ENCODE measurements at places on chromosomes 16 and 17. TPM values are rescaled to one million over a fixed set of nuclear protein-coding genes. Genes with fewer than 3 reads are reported as not detected.
A peak's percentile ranks its signal among the peaks of the same experiment; 100 is the strongest.

The STAC2 gene
- total RNA-seq = not detected

- no peak for DNase-seq
Observed at GRCh38 chr16:64242492-64242891, 879.4 kb downstream of the CDH11 start.

DNA sequence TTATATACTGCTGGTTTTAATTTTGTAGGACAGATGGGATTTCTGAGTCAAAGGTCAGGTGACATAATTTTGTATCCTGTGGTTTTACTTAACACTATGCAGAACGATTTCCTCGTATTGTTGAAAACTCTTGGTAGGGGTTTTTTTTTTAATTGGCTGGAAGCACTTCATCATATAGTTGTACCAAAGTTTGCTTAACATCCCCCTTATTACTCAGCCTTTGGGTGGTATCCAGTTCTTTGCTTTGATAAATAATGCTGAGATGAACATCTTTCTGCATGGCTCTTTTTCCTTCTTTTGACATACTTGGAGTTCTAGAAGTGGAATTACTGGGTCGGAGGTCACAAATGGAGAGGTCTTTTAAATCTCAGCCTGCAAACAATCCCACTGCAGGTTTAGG is 419.1 kb downstream of the MAF start:
- no peak for DNase-seq

GRCh38 chr16:31344712-31345111 is 10.3 kb upstream of the ITGAX start:
- DNase-seq = no peak

GRCh38 chr17:74089869-74090464 is 113.5 kb upstream of the RPL38 start:
- peak; percentile 6 for DNase-seq

DNA sequence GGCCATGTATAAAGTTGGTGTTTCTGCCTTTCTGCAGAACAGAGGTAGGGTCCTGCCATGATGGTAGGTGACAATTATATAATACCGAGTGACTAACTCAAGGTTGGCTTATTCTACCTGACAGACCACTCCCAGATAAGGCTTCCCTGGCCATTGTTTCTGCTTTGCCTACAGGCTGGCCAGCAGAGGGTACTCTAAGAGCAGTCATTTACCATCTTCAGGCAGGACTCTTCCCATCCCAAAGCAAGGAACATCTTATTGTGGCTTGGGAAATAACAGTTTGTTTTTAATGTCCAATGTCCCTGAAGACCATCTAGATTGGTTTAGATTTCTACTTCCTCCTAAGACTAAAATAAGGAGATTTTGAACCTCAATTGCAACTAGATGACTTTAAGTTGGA is 74.1 kb downstream of the SNX11 start:
- DNase-seq = no peak

DNA sequence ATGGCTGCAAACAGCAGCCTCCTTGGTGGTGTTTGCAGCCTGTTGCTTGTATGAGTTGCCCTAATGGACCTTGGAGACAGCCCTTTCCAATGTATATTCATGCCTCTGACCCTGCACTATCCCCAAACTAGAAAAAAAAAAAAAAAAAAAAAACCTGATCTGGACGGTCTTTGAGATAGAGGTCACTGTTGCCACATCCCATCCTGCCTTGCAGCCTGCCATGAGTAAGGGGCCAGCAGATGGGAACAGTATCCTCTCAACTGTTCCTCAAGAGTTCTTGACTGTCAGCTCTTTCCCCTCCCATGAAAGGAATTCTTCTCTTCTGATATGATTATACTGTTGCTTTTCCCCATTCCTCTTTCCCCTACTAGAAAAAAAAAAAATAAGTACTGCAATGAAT is 152.4 kb downstream of the SSH2 start:
- DNase-seq = no peak

DNA sequence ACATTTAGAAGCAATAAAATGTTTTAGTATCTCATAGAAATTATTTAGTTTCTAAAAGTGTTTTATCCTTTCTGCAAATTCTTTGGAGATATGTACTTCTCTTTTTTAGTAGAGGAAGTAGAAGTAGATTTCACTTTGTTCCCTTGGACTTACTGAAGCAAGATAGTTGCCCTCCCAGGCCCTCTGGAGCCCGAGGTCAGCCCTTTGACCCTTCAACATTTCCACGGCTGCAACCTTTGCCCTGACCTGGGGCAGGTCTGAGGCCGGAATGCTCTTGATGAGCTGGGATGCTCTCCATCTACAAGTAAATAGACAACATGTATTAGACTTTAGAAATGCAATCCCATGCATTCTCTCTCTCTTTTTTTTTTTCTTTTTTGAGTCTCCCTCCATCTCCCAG is 167.5 kb downstream of the CDK5R1 start:
- DNase-seq = no peak

GRCh38 chr17:68501074-68501473 is 11.2 kb upstream of the PRKAR1A start:
- no peak for DNase-seq

DNA sequence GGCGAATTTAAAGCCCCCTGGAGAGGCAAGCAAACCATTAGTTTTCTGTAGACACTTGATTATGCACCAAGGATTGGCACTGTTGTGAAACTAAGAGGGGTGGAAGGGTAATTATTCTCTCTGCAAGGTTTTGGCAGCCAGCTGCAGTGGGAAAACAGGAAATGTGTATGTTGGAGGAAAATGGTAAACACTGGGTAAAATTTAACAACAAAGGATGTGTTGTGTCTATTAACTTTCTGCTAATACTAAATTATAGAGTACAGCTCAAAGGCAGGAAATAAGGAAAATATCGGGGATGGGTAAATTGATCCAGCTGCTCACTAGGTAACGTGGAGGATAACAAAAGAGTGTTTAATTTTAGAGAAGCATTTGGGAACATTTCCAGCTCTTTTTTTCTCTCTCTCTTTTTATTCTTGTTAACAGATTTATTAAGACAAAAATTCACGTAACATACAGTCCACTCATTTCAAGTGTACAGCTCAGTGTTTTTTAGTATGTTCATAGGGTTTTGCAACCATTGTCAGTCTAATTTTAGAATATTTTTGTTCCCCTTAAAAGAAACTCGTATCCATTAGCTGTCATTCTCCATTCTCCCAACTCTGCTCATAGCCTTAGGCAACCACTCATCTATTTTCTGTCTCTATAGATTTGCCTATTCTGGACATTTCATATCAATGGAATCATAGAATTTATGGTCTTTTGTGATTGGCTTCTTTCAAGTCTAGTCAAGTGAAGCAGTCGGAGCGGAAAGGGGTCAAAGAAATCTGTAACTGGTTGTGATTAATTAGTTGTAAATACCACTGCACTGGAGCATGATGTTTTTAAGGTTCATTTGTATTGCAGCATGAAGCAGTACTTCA is 41.8 kb downstream of the TANGO6 start:
- DNase-seq = no peak

DNA sequence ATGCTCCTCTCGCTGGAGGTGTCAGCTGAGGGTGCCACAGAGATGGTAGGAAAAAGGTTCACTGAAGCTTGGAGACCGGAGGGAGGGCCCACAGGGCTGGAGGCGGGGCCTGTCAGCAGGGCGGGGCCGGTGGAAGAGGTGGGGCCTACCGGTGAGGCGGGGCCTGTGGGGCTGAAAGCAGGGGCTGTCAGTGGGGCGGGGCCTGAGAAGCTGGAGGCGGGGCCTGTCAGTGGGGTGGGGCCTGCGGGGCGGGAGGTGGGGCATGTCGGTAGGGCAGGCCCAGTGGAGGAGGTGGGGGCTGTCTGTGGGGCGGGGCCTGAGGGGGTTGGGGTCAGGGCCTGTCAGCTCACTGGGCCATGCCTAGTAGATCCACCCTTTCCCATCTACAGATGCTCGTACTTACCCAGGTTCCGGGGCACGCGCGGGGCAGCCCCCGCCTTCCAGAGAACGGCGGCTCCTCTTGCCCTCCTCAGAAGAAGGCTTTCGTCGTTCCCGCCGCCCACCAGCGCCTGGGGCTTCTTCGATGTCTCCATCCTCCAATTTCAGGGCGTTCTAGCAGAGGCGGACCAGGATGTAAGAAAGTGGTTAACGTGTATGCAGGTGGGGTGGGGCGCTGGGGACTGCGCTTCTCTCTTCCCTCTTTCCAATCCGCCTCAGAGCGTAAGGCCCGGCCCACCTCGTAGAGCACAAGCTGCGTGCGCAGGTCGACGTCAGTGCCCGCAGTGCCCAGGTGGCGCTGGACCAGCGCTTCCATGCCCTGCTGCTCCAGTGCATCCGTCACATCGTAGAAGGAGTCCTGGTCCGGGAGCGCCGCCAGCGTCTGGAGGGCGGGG is 9.8 kb downstream of the TMEM208 start:
- DNase-seq = no peak

- no peak for DNase-seq
Observed at GRCh38 chr16:70782237-70782636, 18.7 kb downstream of the VAC14 start.
